Endothelial cell (in vitro differentiated cells): ENCODE measurements at places on chromosomes 4 and X. TPM values are rescaled to one million over a fixed set of nuclear protein-coding genes. Genes with fewer than 3 reads are reported as not detected.
A peak's percentile ranks its signal among the peaks of the same experiment; 100 is the strongest.

Gene JCHAIN
- total RNA-seq: not detected

- no peak for DNase-seq
These were observed 305.6 kb upstream of the NR3C2 start for GRCh38 chr4:148747721-148748268.

GRCh38 chr4:42397635-42398170, 415 bp downstream of the SHISA3 start:
- peak; percentile 34 for DNase-seq

Gene ODAPH
- total RNA-seq: not detected

GRCh38 chr4:53777244-53777984, 186.1 kb upstream of the LNX1 start:
- DNase-seq: no peak

DNA sequence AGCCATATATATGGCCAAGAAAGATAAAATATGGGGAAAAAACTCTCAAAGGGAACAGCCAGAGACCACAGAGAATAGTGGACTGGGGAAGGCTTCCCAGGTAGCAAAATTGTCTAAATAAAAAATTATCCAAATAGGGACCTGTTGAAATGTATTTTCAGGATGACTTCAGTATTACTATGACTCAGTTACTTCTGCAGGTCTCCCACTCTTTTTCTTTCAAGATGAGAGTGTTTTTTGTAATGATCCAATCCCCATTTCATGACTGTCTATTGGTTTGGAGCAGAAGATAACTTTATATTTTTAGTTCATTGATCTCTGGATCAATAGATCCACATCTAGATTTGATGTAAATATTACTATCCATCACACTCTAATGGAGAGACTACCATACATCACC, 372.1 kb upstream of the EMCN start:
- no peak for DNase-seq

Gene P2RY10
- total RNA-seq: not detected

DNA sequence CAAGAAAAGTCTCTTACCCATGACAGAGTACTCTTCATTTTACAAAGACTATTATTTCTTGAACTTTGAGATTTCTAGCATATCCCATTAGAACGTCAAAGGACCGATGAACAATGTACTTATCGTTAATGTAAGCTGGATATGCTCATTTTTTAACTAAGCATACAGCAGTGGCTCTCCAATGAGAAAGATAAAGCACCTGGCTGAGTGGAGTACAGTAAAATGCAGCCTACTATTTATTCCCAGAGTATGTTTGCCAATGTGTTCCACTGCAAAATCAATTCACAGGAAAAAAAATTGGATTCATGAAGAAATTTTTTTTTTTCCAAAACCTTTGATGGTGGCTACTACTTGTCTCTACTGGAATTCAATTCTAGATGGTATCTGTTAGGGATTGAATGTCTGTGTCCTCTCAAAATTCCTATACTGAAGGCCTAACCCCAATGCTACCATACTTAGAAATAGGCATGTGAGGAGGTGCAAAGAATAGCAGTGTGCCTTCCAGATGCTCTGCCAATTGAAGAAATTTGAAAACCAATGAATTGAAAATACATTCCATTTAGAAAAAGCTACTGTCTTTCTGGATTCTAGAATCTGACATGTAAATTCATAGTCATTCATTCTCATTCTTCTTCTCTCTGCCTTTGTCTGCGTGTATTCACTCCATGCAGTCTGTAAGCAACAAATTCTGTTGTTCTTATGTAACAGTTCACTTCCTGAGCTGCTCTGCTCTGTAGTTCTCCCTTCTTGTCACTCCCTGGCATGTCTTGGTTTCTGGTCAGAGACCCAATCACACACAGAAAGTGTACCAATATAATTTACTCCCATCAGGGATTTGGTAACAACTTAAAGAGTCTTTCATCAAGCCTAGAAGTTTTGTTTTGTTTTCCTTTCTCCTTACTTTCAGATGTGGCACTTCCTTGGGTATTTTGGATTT, 61.4 kb downstream of the PAPSS1 start:
- no peak for DNase-seq

DNA sequence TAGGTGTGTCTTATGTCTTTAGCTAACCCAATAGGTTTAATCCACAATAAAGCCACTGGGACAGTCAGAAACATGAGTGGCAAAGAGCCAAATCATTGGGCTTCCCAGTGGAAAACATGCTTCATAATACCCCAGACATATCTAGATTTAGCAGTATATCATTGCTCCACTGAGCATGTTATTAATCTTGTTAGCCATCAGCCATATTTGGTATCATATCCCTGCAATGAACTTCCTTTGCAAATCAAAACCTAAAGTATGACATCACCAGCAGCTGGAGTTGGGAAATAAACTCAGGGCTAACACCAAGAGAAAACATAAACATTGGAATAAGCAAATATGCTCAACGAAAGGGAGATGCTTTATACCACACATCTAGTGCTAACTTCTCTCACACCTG, 280.8 kb upstream of the NOCT start:
- no peak for DNase-seq

- peak; percentile 40 for DNase-seq
These were observed 103.7 kb downstream of the SORCS2 start for GRCh38 chr4:7295911-7296660.

Gene SSX2
- total RNA-seq: not detected

Gene SRPX2
- 1.1 TPM for total RNA-seq

DNA sequence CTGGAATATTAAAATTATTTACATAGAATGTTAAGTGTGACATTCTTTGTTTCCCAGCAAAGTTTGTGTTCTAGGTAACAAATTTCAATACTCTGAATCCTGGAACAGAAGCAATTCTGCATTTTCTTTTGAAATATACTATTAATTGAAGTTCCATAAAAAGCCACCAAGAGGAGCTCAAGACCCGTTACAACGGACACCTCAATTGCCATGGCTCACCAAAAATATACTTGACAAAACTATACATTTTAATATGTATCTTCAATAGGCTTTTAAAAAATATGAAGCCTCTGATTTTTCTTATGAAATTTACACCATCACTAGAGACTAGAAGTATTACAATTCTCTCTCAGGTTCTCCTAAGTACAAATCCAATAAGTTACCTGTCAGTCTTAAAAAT, 111.4 kb downstream of the NYX start:
- no peak for DNase-seq

- no peak for DNase-seq
These were observed 50.5 kb downstream of the OCRL start for GRCh38 chrX:129590596-129590995.
